B cell (primary cell): ENCODE measurements at places on chromosomes 4 and X. TPM values are rescaled to one million over a fixed set of nuclear protein-coding genes. Genes with fewer than 3 reads are reported as not detected.
A peak's percentile ranks its signal among the peaks of the same experiment; 100 is the strongest.

GRCh38 chrX:115948018-115948923 is 222.3 kb upstream of the AGTR2 start:
- H3K27me3 ChIP-seq = no peaks in the 10 kb centered on the region
- H3K36me3 ChIP-seq = no peaks in the 10 kb centered on the region
- H3K27ac ChIP-seq = no peak overlapping the region
- no peak for DNase-seq
- H3K4me3 ChIP-seq = no peak overlapping the region
- no peaks in the 10 kb centered on the region for H3K4me1 ChIP-seq

GRCh38 chr4:8334786-8335460 is 65.4 kb downstream of the HTRA3 start:
- H3K36me3 ChIP-seq = no peaks in the 10 kb centered on the region
- no peak for DNase-seq
- no peak overlapping the region for H3K27ac ChIP-seq

- no peak for DNase-seq
- H3K4me1 ChIP-seq = no peaks in the 10 kb centered on the region
- no peaks in the 10 kb centered on the region for H3K27me3 ChIP-seq
- H3K4me3 ChIP-seq = no peak overlapping the region
- no peak overlapping the region for H3K27ac ChIP-seq
Observed at GRCh38 chrX:78624426-78624825, 34.7 kb downstream of the RTL3 start.

DNA sequence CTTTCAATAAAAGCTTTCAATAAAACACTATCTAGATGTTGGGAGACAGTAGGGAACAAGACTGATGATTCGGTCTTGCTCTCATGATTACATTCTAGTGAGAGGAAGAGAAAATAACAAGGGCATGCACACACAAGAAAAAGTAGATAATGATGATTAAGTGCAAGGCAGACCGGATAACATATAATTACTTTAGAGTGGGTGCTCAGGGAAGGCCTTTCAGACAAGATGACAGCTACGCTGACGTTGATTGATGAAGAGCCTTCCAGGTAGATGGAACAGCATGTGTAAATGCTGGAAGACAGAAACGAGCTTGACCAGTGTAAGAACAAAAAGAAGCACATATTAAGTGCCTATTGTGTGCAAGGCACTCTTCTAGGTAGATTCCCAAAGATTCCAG is 43.4 kb downstream of the TXK start:
- H3K4me1 ChIP-seq = no peaks in the 10 kb centered on the region
- H3K27me3 ChIP-seq = no peaks in the 10 kb centered on the region
- no peaks in the 10 kb centered on the region for H3K36me3 ChIP-seq
- DNase-seq = no peak
- H3K27ac ChIP-seq = no peak overlapping the region

- no peaks in the 10 kb centered on the region for H3K27me3 ChIP-seq
- peak overlapping the region; percentile 20 for H3K27ac ChIP-seq
- DNase-seq = peak; percentile 61
Observed at GRCh38 chrX:112761242-112762207, 79.1 kb downstream of the AMOT start.

DNA sequence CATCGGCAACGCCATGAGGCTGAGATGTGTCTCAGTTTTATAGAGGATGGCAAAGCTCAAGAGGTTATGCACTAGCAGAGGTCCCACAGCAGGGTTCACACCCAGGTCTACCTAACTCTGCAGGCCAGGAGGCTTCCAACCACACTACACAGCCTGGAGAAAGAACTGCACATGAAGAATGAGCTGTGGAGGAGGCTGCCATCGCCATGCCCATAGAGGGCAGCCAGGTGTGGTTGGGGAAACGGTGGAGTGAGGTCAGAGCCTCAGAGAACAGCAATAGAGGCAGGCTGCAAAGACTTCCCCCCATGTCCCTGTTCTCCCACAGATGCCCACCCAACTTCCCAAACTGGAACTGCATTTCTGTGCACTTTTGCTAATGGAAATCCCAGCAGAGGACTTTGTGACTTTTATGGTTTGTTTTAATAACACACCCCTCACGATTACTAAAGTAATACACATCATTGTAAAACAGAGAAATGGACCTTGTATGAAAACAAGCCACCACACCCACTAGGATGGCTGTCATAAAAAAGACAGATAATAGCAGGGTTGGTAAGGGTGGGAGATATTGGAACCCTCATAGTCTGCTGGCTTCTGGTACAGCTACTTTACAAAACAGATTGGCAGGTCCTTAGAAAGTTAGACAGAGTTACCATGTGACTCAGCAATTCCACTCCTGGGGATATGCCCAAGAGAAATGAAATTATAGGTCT is 58.9 kb upstream of the PROM1 start:
- no peaks in the 10 kb centered on the region for H3K36me3 ChIP-seq
- H3K27me3 ChIP-seq = no peaks in the 10 kb centered on the region
- DNase-seq = no peak
- H3K27ac ChIP-seq = no peak overlapping the region
- H3K4me3 ChIP-seq = no peak overlapping the region

- no peak overlapping the region for H3K27ac ChIP-seq
- no peaks in the 10 kb centered on the region for H3K27me3 ChIP-seq
- no peak overlapping the region for H3K4me3 ChIP-seq
- no peak for DNase-seq
- H3K36me3 ChIP-seq = no peaks in the 10 kb centered on the region
Observed at GRCh38 chrX:153668423-153669173, 5.0 kb downstream of the PNCK start.

- H3K27ac ChIP-seq = no peak overlapping the region
- no peaks in the 10 kb centered on the region for H3K27me3 ChIP-seq
- H3K36me3 ChIP-seq = no peaks in the 10 kb centered on the region
- peaks cover 5% of the 10 kb centered on the region for H3K4me1 ChIP-seq
Observed at GRCh38 chr4:184583738-184584502, 65.3 kb downstream of the CASP3 start.

GRCh38 chr4:144818136-144818535 is 172.2 kb downstream of the HHIP start:
- no peaks in the 10 kb centered on the region for H3K4me1 ChIP-seq
- H3K27me3 ChIP-seq = no peaks in the 10 kb centered on the region
- no peak overlapping the region for H3K4me3 ChIP-seq
- no peak overlapping the region for H3K27ac ChIP-seq
- H3K36me3 ChIP-seq = no peaks in the 10 kb centered on the region

GRCh38 chr4:183563874-183564273 is 59.0 kb downstream of the ING2 start:
- no peaks in the 10 kb centered on the region for H3K27me3 ChIP-seq
- no peak for DNase-seq
- no peaks in the 10 kb centered on the region for H3K36me3 ChIP-seq

GRCh38 chr4:59200992-59201391 is 1999.1 kb upstream of the ADGRL3 start:
- no peak for DNase-seq
- no peaks in the 10 kb centered on the region for H3K4me1 ChIP-seq
- H3K27ac ChIP-seq = no peak overlapping the region
- H3K27me3 ChIP-seq = no peaks in the 10 kb centered on the region
- no peak overlapping the region for H3K4me3 ChIP-seq
- H3K36me3 ChIP-seq = no peaks in the 10 kb centered on the region

DNA sequence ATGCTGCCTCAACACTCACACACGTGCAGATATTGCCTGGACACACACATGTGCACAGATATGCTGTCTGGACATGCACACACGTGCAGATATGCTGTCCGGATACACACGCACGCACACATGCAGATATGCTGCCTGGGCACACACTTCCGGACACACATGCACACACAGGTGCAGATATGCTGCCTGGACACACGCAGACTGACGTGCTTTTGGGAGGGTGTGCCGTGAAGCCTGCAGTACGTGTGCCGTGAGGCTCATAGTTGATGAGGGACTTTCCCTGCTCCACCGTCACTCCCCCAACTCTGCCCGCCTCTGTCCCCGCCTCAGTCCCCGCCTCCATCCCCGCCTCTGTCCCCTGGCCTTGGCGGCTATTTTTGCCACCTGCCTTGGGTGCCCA is 14.7 kb downstream of the FGFRL1 start:
- no peaks in the 10 kb centered on the region for H3K36me3 ChIP-seq
- DNase-seq = peak; percentile 84
- peaks cover 14% of the 10 kb centered on the region for H3K27me3 ChIP-seq

GRCh38 chrX:24396931-24397279 is 36.5 kb downstream of the SUPT20HL1 start:
- no peaks in the 10 kb centered on the region for H3K36me3 ChIP-seq
- H3K4me3 ChIP-seq = no peak overlapping the region
- DNase-seq = no peak

Gene TMPRSS11E
- not detected in 2 replicates for total RNA-seq

Gene ERCC6L
- 0.34 and 0.36 TPM in 2 replicates for total RNA-seq

Gene PLK4
- total RNA-seq = 2.8 and 4.3 TPM in 2 replicates

Gene TAF7L
- total RNA-seq = not detected in 2 replicates

Gene ADGRA3
- total RNA-seq = 0.10 TPM in 1 of 2 replicates, not detected in the other

Gene MMRN1
- 0.22 and 0.49 TPM in 2 replicates for total RNA-seq

Gene AKAP14
- not detected in 2 replicates for total RNA-seq

Gene CT45A6
- not detected in 2 replicates for total RNA-seq
